Activated CD4-positive, alpha-beta T cell treated with anti-CD3 and anti-CD28 coated beads for 36 hours (primary cell): ENCODE measurements at places on chromosomes 7 and 10. TPM values are rescaled to one million over a fixed set of nuclear protein-coding genes. Genes with fewer than 3 reads are reported as not detected.

Gene BTBD16
- total RNA-seq, result not detected

Gene NYAP1
- 0.56 TPM for total RNA-seq

Gene SHH
- total RNA-seq, result not detected

Gene FAM25G
- not detected for total RNA-seq

Gene IQUB
- total RNA-seq, result not detected
